ENCODE measurements at places on chromosomes 12 and 14.

- DNase-seq, result no peak
Measured at GRCh38 chr12:125406131-125406530, 340.9 kb downstream of the AACS start.

- no peak for DNase-seq
Measured at GRCh38 chr12:3333991-3334391, 157.0 kb upstream of the PRMT8 start.

DNA sequence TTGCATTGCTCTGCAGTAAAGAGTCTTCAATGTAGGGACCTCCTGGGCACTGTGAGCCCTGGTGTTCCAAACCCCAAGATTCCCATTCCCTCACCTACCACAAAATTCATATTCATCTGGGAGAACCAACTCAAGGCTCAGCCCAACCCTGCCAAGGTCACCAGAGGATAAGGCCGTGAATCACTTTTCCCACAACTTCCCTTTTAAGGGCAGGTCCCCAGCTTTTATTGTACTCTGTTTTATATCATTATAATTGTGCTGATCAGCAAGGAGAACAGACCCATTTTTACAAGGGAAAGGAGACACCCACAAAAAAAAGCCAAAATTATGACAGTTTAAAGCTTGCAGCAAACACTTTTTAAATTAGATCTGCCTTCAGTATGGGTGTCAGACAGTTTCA is 363.0 kb upstream of the FKBP4 start:
- no peak for DNase-seq

DNA sequence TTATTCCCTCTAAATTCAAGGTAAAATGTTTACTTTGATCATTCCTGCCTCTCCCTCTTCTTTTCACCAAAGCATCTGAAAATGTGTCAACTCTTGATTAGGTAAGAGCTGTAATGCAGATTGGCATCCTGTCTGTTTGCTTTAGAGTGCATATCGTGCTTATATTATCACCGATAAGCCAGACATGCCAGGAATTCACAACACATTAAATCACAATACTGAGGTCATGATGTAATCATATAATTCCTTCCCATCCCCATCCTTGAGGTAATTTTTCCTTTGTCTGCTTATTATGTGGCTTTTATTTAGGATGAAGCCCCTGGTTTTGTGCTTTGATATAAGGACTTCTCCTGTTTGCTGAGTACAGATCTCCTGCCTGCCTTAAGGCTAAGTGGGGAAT is 10.2 kb downstream of the DDX47 start:
- no peak for DNase-seq

GRCh38 chr12:87923361-87923760 is 105.8 kb downstream of the C12orf50 start:
- no peak for DNase-seq

DNA sequence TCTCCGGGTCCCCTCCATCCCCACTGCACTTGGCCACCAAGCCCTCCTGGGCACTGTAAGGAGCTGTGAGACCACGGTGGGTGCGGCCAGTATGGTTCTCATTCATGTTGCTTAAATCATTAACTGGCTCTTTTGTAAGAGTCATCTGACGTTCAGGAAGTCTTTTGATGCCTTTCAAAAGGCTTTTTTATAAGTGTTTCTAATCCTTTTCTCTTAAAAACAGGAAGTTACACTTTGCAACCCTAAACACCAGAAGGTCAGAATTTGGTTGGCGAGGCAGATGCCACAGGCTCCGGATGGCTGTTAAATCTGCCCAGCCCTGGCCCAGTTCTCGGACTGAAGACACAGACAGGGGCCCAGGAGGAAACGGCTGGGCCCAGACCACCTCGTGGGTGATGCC is 26.1 kb upstream of the DIO3 start:
- DNase-seq, result no peak

GRCh38 chr12:10505620-10506019 is at the start of gene EIF2S3B:
Gene EIF2S3B, plus strand, starts transcription at chr12:10505890. Its CDS starts 13 bp downstream, at chr12:10505903.
- DNase-seq, result no peak

DNA sequence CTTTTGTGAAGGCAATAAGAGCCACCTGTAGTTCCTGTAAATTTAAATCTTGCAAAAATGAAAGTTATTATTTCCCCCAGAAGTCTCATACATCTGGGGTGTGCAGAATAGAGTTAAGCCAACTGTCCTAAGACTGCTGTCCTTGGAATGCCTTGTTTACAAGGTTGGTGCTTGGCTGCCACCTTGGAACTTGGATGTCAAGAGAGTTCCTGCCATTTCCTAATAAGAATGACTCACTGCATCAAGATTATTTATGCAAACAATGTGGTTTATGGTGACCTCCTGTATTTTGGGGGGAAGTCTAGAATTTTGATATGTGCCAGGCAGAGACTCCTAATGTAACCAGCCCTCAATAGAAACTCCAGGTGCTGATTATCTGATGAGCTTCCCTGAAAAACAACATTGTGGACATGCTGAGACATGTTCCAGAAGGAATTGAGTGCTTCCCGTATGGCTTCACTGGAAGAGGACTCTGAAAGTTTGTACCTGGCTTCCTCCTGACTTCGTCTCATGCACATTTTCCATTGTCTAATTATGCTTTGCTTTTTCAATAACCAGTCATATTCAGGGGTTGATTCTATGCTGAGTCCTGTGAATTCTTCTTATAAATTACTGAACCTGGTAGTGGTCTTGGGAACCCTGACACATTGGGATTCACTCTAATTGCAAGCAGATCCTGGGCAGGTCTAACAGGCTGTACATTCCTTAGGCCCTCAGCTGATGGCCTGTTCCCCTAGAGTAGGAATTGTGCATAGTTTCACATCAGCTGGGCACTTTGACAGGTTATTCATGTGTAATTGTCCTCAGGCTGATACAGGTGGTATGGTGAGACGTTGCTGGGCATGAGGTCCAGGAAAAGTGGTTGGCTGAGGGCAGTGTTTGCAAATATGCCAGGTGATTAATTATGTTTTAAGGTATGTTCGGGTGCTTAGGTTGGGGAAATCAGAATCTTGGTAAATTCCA is 1370.7 kb upstream of the TMEM132C start:
- DNase-seq, result no peak
